ENCODE measurements at places on chromosomes 4 and X.

DNA sequence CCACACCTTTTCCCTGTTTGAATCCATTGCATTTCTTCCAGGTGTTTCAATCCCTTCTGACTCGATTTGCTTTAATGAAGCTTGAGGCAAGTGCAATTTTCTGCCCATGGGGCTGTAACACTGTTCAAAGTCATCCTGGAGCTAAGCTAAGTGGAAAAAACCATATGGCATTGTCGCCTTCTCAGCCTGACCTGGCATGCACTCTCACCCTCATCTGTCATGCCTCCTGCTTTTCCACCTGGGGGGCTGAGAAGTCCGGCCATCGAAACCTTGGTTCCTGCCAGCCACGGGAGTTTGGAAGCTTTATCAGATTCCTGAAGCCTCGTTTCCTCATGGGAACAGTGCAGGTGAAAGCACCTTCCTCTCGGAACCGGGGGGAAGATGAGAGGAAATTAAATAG is 38.2 kb downstream of the WFS1 start:
- peaks cover 12% of the 10 kb centered on the region for H3K4me1 ChIP-seq
- peaks cover 7% of the 10 kb centered on the region for H3K36me3 ChIP-seq
- H3K27ac ChIP-seq: no peak overlapping the region

- H3K27ac ChIP-seq: peak overlapping the region; percentile 89
- no peaks in the 10 kb centered on the region for H3K4me1 ChIP-seq
- peak overlapping the region; percentile 62 for H3K4me3 ChIP-seq
These were observed 857 bp downstream of the SCML1 start for GRCh38 chrX:17737986-17738713.

GRCh38 chrX:26851981-26852380 is 611.2 kb downstream of the PPP4R3C start:
- H3K27me3 ChIP-seq: no peaks in the 10 kb centered on the region
- H3K4me3 ChIP-seq: no peak overlapping the region
- H3K27ac ChIP-seq: no peak overlapping the region
- no peak for DNase-seq
- no peaks in the 10 kb centered on the region for H3K4me1 ChIP-seq

DNA sequence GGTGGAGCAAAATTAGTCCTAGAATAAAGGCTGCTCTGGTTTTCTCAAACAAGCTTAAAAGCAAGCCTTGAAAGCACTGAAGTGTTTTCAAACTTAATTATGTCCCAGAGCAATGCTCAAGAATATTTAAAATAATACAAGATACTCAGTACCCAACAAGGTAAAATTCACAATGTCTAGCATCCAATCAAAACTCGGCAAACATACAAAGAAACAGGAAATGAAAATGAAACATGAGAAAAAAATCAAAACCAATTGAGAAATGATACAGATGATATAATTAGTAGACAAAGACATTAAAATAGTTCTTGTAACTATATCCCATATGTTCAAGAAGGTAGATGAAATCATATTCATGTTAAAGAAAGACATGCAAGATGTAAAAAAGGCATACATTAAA is 45.0 kb upstream of the MAML3 start:
- no peak for DNase-seq
- no peaks in the 10 kb centered on the region for H3K36me3 ChIP-seq
- no peak overlapping the region for H3K4me3 ChIP-seq
- H3K27me3 ChIP-seq: no peaks in the 10 kb centered on the region
- no peaks in the 10 kb centered on the region for H3K4me1 ChIP-seq

- no peak for DNase-seq
- no peaks in the 10 kb centered on the region for H3K27me3 ChIP-seq
- no peaks in the 10 kb centered on the region for H3K4me1 ChIP-seq
- H3K36me3 ChIP-seq: peaks cover 6% of the 10 kb centered on the region
- no peak overlapping the region for H3K27ac ChIP-seq
These were observed 318.6 kb downstream of the OPHN1 start for GRCh38 chrX:68114573-68115129.

GRCh38 chrX:97446298-97446882 is 562.7 kb downstream of the RPA4 start:
- no peak overlapping the region for H3K4me3 ChIP-seq
- DNase-seq: no peak
- H3K27ac ChIP-seq: no peak overlapping the region
- no peaks in the 10 kb centered on the region for H3K36me3 ChIP-seq
- H3K4me1 ChIP-seq: no peaks in the 10 kb centered on the region

DNA sequence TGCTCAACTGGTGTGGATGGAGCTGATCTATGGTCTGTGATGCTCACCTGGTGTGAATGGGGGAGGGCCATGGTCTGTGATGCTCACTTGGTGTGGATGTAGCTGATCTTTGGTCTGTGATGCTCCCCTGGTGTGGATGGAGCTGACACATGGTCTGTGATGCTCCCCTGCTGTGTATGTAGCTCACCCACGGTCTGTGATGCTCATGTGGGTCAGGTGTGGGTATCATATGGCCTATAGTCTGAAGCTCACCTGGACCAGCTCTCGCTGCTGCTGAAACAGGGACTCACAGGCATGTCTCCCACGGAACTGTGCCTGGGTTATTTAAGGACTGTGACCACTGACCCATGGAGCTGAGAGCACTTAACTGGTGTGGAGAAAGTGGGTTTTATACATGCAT is 109.7 kb downstream of the CRLF2 start:
- H3K27ac ChIP-seq: no peak overlapping the region
- H3K4me3 ChIP-seq: no peak overlapping the region
- DNase-seq: no peak
- H3K36me3 ChIP-seq: no peaks in the 10 kb centered on the region

DNA sequence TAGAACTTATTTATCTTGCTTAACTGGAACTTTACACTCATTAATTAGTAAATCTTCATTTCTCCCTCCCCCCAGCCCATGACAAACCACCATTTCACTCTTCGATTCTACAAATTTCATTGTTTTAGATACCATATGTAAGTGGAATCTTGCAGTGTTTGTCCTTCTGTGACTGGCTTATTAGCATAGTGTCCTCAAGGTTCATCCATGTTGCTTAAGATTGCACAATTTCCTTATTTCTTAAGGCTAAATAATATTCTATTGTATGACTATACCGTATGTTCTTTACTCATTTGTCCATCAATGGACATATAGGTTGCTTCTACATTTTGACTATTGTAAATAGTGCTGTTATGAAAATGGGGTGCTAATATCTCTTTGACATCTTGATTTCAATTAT is 24.5 kb upstream of the RNF212 start:
- H3K27ac ChIP-seq: no peak overlapping the region
- H3K27me3 ChIP-seq: no peaks in the 10 kb centered on the region
- no peaks in the 10 kb centered on the region for H3K4me1 ChIP-seq
- no peaks in the 10 kb centered on the region for H3K36me3 ChIP-seq
- no peak overlapping the region for H3K4me3 ChIP-seq

DNA sequence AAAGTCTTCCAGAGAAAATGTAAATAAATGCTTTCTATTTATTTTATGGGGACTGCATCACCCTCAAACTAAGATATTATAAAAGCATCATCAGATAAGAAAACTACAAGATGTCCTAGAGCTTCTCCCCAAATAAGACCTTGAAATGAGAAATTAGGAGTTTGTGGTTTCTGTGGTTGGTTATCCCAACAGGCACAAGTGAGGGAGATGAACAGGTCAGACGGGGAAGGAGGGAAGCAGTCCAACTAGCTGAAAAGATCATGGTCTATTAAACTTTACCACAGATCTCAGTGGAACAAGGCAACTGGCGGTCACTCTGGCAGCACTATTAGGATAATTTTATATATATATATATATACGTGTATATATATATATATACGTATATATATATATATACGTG is 319.3 kb upstream of the GRID2 start:
- H3K4me1 ChIP-seq: no peaks in the 10 kb centered on the region
- no peak for DNase-seq
- no peak overlapping the region for H3K27ac ChIP-seq
- no peak overlapping the region for H3K4me3 ChIP-seq
- H3K27me3 ChIP-seq: no peaks in the 10 kb centered on the region

DNA sequence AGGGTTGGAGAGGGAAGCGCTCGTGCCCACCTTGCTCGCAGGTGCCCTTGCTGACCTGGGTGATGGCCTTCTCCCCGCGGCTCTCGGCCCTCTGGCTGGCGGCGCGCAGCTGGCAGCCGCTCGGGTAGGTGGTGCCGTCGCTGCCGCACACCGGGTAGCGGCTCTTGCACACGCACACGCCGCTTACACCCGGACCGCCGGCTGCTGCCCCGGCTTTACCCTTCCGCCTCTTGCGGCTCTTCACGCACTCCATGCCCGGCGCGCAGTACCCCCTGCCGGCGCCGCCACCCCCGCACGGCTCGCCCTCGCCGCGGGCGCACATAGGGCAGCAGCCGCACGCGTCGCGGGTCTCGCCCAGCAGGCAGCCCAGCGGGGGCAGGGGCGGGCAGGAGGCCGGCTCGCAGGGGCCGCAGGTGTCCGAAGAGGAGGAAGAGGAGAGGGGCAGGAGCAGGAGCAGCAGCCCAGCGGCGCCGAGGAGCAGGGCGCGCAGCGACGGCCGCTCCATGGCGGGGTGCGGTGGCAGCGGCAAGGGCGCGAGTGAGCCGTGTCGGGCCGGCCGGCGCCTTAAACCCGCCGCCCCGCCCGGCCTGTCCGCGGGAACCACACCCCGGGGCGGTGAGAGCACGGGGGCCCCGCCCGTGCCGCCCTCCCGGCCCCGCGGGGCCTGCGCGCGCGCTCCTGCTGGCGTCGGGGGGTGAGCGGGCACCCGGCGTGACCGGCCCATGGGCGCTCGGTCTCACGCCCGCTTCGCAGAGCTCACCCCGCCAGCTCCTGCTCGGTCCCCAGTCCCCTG is at the start of gene IGFBP7:
IGFBP7 (minus strand) TSS at position 539 of the 793 bp plus-strand sequence; CDS start at position 505, 34 bp downstream.
- peaks cover 1% of the 10 kb centered on the region for H3K4me1 ChIP-seq
- no peaks in the 10 kb centered on the region for H3K27me3 ChIP-seq
- peak within 1 kb of the TSS; percentile 61 for H3K4me3 ChIP-seq

- no peaks in the 10 kb centered on the region for H3K27me3 ChIP-seq
- H3K4me1 ChIP-seq: peaks cover 40% of the 10 kb centered on the region
- no peak for DNase-seq
- H3K4me3 ChIP-seq: no peak overlapping the region
These were observed 53.4 kb downstream of the AFAP1 start for GRCh38 chr4:7886007-7886973.

DNA sequence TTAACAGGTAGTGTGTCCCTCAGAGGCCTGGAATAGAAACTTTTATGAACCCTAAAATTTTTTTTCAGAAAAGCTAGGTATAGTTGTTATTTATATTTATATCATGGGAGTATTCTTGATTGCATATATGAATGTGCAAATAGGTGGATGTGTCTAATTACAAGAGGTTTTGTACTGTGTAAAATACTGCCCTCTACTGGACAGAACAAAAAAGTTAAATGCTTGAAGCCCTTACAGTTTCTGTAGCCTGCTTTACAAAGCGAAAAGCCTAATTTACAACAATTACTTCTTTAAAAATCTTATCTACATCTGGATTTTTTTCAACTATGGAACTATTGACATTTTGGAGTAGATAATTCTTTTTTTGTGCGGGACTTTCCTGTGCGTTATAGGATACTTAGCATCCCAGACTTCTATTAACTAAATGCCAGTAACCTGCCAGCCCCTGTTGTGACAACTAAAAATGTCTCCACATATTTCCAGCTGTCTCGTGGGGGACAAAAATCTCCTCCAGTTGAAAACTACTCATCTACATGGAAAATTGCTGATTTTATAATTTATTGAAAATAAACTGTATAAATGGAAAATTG is 35.1 kb downstream of the ENPEP start:
- H3K27ac ChIP-seq: no peak overlapping the region
- no peak for DNase-seq
- no peak overlapping the region for H3K4me3 ChIP-seq

- DNase-seq: no peak
- H3K4me1 ChIP-seq: no peaks in the 10 kb centered on the region
- H3K27ac ChIP-seq: no peak overlapping the region
- no peak overlapping the region for H3K4me3 ChIP-seq
- no peaks in the 10 kb centered on the region for H3K27me3 ChIP-seq
These were observed 119.1 kb upstream of the EPHA5 start for GRCh38 chr4:65789341-65789740.

DNA sequence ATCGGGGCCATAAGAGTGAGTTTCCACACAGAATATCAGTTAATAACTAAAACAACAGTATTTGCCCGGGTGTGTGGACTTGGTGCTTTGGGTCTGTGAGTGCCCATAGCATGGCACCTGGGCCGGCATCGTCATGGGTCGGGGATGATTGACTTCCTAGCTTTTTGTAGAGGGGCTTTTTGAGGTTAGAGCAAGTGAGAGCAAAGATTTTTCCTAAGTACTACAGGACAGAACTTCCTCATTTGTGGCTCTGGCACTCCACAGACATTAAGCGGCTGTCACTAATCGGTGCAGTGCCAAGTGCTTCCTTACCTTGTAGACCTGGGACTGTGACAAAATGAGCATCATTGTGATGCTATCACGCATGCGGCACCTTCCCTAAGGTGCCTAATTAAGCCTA is 81.0 kb downstream of the SHROOM2 start:
- H3K4me1 ChIP-seq: no peaks in the 10 kb centered on the region
- H3K27me3 ChIP-seq: no peaks in the 10 kb centered on the region
- H3K4me3 ChIP-seq: no peak overlapping the region
- no peak overlapping the region for H3K27ac ChIP-seq
- H3K36me3 ChIP-seq: no peaks in the 10 kb centered on the region

- no peaks in the 10 kb centered on the region for H3K27me3 ChIP-seq
- no peak overlapping the region for H3K27ac ChIP-seq
- H3K4me1 ChIP-seq: no peaks in the 10 kb centered on the region
- no peak for DNase-seq
- H3K36me3 ChIP-seq: no peaks in the 10 kb centered on the region
These were observed 515.8 kb upstream of the EPHA5 start for GRCh38 chr4:66186095-66186494.

DNA sequence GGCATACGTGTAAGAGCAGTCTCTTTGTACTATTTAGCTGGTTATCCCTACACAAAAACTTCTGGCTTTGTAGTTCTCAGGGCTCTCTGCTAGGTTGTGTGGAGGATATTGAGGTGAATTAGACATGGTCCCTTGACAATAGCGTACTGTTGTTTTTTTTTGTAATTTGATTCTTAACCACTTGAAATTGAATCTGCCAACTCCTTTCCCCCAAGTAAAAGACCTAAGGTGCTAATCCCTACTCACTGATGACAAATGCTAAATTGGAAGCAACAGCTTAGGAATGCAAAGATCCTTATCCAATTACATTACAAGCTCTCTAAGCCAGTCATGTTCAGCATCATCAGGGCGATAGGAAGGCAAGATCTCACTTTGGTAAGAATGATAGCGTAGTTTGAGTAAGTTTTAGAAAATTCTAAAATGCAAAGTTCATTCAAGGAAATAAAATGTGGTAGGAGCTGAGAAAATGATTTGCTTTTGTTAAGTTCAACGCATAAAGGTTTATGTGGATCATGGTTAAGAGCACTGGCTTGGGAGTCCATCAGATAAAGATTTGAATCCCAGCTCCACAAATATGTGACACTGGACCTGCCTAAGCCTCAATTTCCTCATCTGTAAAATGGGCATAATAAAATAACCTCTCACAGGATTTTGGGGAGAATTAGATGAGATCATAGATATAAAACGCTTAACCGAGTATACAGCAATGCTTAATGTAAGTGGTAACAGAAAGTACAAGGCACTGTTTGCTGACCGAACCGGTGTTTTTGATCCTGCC is 39.3 kb downstream of the DOCK11 start:
- H3K4me3 ChIP-seq: no peak overlapping the region
- no peaks in the 10 kb centered on the region for H3K36me3 ChIP-seq
- H3K27me3 ChIP-seq: no peaks in the 10 kb centered on the region
- DNase-seq: no peak
- H3K4me1 ChIP-seq: peaks cover 5% of the 10 kb centered on the region
